ENCODE measurements at places on chromosomes 3 and 15.

DNA sequence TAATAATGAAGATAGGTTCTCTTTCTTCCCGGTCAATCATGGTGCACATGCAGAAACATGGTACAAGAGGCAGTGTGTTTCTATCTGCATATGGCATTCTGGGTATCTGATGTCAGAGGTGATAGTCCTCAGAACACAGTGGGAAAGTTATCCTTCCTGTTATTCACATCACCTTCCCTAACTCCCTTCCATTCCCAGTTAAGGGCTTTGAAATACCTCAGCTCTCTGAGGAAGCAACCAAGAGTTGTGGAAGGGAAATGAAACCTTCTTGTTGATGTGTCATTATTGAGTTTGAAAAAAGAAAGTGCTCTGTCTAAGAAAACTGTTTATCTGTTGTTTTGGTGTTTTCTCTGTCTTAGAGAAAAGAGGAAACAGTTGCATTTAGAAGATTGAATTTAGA is 21.9 kb upstream of the P2RY13 start:
- DNase-seq = no peak

GRCh38 chr3:46400846-46401245 is 6.0 kb downstream of the CCR5AS start:
- DNase-seq = no peak

- DNase-seq = no peak
Observed at GRCh38 chr15:60476713-60477112, 2.2 kb downstream of the ICE2 start.

DNA sequence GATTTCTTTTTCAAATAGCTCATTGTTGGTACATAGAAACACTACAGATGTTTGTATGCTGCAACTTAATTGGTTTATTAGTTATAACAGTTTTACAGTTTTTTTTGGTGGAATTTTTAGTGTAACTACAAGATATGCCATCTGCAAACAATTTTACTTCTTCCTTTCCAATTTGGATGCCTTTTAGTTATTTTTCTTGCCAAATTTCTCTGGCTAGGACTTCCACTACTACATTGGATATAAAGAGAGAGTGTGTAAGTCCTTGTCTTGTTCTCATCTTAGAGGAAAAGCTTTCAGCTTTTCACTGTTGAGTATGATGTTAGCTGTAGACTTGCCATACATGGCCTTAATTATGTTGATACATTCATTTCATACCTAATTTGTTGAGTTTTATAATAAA is 143.6 kb upstream of the EOMES start:
- no peak for DNase-seq

DNA sequence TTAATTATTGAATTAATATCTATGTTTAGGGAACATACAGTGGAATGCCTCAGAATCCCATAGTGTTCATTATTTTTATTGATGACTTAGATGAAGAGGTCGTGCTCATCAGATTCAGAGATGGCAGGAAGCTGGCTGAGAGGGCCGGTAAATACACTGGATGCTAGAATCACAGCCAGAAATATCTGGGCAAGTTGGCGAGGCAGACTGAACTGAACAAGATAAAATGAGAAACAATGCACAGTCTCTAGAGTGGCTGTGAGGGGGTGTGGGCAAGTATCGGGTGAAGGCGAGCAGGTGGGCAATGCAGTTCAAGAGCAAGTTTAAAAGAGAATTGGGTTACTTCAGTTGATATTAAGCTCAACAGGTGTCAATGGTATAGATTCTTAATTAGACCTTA is 5.9 kb downstream of the DGKG start:
- no peak for DNase-seq

DNA sequence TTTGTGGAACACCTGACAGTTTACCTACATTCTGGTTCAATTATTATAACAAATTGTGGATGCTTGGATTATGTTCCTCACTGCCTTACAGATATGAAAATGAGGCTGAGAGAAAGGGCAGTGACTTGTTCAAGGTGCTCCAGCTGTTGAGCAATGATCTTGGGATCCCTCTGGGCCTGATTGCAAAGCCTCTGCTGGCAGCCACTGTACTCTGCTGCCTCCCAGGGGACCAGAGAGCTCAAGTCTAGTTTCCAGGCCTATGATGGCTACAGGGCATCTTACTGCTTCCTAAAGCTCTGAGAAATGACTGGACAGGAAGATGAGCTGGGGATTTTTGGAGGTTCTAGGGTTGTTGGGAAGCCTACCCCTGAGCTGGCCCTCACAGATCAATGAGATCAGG is 2.3 kb upstream of the SHC4 start:
- DNase-seq = peak; percentile 15

DNA sequence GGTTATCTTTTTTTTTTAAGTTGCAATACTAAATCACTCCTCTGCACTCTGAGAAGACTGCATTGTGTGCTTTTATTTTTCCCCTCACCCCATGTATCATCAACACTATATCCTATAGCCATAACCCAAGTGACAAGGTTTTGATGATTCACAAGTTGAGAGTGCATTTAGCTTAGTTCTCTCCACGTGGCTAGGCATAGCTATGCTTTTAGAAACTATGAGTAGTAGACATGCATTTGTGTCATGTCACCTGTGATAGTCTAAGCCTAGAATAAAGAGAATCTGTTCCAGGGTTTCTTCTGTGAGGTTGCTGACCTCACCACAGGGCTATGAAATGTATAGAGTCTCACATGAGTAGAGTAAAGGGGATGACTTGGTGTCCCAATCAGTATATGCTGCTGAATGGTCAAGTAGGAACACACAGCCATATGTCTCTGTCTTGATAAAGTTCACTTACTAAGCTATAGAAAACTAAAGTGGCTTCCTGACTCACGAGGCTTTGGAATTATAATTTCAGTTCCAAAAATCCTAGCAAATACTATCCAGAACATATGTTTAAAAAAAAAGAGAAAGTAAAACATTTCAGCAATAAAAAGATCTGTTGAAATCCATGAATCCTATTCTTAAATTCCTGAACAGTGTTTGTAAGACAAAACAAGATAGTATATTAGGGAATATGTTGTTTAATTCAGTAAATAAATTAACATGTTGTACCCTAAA is 206.3 kb downstream of the LSAMP start:
- DNase-seq = no peak

DNA sequence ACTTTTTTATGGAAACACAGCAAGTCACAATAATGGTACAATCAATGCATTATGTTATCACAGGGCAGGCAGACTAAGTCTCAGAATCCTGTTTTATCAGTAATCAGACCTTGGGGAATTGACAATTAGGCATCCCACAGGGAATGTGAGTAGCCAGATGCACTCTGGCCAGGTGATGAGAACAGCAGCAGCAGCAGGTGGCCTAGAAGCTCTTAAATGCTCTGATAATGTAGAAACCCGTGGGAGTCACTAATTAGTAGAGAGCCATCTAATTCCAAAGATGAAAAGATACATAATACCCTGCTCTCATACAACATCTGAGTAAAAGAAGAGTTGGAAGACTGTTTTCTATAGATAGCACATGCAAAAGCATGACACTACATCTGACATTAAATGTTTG is 12.6 kb downstream of the CEP152 start:
- DNase-seq = no peak

GRCh38 chr3:154225536-154225935 is 98.8 kb downstream of the DHX36 start:
- no peak for DNase-seq

DNA sequence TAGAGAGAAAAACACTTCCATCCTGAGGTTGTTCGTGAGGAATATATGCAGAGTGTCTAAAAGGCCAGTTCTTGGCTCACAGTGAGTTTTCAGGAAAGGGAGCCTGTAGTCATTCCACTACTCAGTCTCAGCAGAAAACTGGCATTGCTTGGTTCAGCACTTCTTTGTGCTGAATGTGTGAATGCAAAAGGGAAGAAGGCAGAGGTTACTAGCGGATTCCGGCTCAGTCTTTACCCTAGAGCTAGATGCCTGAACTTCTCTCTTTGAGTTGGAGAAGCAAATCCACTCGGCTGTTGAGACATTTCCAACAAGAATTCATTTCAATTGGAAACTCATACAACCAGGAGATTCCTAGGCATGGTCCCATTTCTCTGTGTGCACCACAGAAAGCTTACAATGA is 23.1 kb upstream of the FRMD4B start:
- no peak for DNase-seq

GRCh38 chr3:71653414-71653807 is 69.9 kb upstream of the FOXP1 start:
- no peak for DNase-seq

GRCh38 chr15:30990446-30991254 is 778 bp downstream of the MTMR10 start:
- peak; percentile 65 for DNase-seq

- peak; percentile 23 for DNase-seq
Observed at GRCh38 chr3:36903119-36903882, 41.6 kb downstream of the TRANK1 start.

GRCh38 chr3:55796533-55796932 is 309.4 kb upstream of the WNT5A start:
- DNase-seq = no peak

- peak; percentile 82 for DNase-seq
Observed at GRCh38 chr3:39148435-39149058, 4.8 kb downstream of the CSRNP1 start.

- peak; percentile 39 for DNase-seq
Observed at GRCh38 chr3:183527428-183528379, 27.8 kb downstream of the KLHL6 start.

DNA sequence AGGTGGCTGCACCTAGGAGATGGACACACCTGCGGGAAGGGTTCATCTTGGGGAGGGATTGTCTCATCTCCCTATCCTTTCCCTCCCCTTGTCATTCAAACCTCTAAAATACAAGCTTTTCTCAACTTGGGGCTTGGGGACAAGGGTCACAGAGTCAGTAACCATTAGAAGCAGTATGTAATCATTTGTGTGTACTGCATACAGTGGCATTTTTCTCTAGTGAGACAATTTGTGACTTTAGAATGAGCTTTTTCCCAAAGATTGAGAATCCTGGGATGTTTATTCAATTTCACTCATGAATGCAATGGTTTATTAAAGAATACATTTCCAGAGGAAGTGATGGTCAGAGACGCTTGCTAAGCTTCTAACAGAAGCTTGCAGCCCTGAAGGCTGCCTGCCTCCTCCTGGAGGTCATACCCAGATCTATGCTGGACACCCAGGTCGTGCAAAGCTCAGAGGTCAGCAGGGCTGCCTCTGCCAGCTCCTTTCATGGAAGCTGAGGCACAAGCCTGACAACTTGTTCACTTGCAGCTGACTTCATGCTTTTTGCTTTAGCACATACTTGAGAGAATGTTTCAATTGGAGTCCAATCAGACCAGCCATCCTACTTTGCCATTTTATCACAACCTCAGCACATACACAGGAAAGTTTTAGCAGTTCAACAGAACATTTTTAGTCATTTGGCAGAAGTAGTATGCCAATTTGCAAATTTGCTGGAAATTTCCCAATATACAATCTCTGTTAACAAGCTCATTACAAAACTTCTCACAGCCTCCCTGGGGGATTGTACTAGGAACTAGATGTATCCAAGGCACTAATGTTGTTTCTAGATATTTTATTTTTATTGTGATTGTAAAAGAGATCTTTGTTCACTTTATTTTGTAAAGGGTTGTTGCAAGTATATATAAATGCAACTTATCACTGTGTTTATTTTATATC is 25.6 kb upstream of the ALDH1L1 start:
- no peak for DNase-seq

GRCh38 chr3:165624761-165625160 is 212.5 kb downstream of the BCHE start:
- peak; percentile 11 for DNase-seq

DNA sequence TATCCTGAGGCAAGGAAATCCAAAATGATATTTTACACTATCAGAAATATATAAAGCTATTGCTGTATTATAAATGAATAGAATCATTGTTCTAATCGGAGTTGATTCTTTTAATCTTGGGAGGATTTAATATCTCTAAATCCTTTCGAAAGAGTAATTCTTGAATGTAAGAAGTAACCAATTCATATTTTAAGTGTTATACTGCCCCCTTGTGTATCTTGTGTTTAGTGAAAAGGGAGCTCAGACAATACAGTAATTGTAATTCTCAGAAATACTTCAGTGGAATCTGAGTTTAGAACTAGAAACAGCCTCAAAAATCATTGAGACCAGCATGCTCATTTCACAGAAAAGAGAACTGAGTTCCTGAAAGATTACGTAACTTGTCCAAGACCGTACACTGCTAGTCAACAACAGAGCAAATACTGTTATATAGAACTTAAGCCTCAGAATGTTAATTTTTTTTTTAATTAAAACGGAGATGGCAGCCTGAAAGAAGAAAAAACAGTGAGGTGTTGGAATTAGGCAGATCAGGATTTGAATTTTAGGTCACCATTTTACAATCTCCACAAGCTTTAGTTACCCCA is 42.9 kb downstream of the PLCH1 start:
- peak; percentile 83 for DNase-seq

DNA sequence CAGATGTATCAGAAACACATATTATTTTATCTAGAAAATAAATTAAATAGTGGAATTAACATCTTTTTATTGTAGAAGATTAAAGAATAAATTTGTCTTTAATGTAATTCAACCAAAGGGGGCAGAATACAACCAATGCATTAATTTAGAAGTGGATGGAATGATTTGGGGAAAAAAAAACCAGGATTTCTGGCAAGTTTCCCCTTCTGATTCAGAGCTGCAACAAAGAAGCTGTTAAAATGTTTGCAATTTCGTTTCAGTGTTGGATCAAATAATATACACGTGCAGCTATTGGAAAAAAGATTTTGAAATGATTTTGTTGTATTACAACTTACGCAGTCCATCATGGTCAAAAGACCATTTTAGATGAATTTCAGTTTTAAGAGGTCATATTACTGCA is 71.6 kb upstream of the ZNF280D start:
- no peak for DNase-seq

GRCh38 chr15:62742409-62743171 is 300.0 kb upstream of the TPM1 start:
- peak; percentile 69 for DNase-seq
